ENCODE measurements at places on chromosomes 6 and 20.

DNA sequence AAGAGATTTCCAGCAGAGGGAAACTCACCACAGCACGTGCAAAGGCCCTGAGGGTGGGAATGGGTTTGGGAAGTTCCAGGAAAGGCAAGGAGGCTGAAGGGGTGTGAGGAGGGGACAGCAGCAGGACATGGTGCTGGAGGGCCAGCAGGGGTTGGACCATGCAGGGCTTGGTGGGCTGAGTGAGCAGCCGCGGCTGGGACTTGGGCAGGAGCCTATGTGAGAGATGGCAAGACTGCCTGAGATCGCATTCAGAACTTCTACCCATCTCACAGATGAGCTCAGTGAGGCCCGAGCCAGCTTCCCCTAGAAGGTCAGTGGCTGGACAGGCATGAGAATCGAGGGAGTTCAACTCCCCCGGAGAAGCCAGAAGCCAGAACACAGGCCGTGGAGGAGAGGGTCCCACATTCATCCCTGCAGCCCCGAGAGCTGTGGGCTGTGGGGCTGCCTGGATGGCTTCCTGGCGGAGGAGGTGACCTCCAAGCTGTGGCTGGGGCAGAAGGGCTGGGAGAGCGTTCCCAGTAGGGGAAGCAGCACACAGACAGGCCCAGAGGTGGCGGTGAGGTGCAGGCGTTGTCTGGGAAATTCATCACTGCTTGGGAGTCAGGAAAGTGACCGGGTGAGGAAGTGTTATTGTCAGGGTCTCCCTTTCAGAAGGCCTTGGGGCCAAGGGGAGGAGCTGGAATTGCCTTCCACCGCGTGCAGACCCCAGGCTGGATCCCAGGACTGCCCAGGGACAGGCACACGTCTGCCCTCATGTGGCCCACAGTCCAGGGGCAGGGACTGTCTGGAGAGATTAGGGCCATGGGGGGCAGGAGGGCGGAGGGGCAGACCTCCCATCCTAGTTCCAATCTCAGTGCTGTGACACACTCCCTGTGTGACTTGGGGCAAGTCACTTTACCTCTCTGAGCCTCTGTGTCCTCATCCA is 103.8 kb downstream of the CEBPB start:
- no peak for DNase-seq

GRCh38 chr6:80792151-80792550 is 685.7 kb downstream of the BCKDHB start:
- DNase-seq, result no peak

DNA sequence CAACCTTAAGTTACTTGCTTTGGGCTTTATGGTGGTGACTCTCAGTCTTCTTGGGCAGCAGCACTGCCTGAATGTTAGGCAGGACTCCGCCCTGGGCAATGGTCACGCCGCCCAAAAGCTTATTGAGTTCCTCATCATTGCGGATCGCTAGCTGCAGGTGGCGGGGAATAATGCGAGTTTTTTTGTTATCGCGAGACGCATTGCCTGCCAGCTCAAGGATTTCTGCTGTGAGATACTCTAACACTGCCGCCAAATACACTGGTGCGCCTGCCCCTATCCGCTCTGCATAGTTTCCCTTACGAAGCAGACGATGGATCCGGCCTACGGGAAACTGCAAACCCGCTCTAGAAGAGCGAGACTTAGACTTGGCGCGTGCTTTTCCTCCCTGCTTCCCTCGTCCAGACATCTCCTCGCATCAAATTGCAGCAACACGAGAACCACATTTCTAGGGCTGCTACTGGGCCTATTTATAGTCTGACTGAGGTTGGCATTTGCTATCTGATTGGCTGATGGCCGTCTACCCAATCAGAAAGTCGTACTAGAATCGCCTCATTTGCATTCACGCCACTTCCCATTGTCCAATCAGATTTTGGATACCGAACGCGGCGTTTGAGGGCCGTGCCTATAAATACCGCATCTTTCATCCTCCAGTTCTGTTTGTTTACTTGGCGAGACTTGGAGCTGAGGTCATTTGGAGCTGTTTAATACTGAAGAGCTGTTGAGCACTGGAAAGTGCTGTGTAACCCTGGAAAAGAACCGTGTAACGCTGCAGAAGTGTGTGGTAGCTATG is 28.2 kb upstream of the SLC17A4 start:
- DNase-seq, result no peak

DNA sequence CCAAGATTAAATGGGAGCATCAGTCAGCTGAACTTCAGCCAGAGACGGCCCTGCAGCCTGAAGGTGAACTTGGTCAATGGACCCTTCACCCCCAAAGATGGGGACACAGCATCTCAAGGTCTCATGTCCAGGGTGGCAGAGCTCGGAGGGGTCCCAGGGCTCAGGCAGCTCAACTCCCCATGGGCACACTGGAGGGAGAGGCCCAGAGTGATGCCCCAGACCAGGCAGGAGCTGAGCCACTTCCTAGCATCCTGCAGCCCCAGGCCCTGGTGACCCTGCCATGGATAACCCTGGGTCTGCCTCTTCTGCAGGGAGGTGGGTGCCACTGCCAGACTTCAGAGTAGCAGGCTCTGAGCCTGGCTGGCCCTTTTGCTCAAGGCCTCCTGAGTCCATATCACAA is 27.5 kb upstream of the EMILIN3 start:
- no peak for DNase-seq

DNA sequence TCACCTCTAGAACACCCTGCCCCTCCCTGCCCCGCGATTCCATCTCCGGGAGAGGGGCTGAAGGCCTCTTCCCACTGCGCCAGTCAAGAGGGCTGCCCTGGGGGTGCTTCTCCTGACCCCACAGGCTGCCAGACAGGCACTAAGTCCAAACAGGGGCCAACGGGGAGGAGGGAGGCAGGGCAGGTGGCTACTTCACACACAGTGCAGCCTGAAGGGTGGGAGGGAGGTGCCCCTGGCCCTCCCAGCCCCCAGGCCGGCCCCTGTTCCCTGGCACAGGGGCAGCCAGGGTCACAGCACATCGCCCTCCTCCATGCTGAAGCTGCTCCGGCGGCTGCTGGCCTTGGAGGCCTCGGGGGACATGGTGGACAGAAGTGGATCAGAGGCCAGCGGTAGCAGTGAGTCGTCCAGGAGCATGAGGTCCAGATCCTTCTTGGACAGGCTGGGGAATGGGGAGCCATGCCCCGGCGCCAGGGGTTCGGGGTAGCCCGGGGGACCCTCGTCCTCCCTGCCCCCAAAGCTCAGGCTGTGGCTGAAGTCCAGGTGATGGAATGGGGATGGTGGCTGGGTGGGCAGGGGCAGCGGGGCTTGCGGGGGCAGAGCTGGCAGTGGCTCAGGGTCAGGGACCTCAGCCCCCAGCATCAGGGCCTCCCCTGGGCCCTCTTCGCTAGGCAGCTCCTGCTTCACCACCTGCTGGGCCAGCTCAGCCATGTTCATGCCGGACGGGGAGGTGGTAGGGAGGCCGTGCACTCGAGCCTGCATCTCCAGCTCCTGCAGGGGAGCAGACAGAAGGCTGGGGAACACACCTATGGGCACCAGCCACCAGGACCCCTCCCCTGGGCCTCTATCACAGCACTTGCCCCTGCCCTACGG is 46.3 kb downstream of the MDFI start:
- DNase-seq, result no peak

GRCh38 chr6:21694168-21694567 is 100.6 kb downstream of the SOX4 start:
- no peak for DNase-seq

- DNase-seq, result no peak
These were observed 51.4 kb downstream of the ZBTB9 start for GRCh38 chr6:33505548-33506370.

DNA sequence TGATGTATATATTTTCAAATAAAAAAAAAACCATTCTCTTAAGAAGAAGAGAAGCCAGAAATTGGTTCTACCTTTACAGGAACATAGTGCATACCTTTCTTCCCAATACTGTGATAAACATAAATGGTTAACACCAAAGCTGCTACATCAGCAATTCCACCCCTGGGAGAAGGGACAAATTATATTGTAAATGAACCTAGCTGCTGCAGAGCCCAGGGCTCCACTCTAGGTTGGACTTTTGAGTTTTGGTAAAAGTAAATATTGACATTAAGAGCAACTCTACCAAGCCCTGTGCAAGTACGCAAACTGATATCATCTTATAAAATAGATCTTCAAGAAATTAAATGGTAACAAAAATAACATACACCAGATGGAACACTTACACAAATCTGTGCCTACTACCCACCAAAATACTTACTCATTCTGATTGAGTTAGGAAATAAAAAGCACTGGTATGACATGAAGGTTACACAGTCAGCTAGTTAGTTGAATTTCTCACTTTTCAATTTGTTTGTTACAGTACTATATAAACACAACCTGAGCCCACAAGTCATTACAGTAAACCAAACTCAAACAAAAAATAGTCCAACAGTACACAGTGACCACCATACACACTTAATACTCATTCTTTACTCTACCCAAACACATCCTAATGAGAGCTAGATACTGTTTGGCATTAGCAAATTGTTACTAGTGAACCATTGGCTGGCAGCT is 223.3 kb upstream of the HEY2 start:
- no peak for DNase-seq

DNA sequence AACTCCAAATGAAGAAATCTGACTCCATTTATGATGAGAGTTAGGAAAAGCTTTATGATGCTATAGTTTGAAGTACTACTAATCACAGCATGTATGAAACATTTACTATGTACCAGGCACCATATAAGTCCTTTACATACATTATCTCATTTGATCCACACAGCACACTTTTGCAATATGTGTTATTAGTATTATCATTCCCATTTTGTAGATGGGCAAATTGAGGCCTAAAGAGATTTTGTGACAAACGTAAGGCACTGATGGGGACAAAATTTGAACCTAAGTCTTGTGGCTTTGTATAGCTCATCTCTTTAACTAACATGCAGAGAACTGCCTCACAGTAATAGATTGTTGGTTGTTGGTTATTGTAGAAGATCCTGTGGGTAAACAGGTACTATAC is 14.2 kb upstream of the TNFRSF21 start:
- no peak for DNase-seq

DNA sequence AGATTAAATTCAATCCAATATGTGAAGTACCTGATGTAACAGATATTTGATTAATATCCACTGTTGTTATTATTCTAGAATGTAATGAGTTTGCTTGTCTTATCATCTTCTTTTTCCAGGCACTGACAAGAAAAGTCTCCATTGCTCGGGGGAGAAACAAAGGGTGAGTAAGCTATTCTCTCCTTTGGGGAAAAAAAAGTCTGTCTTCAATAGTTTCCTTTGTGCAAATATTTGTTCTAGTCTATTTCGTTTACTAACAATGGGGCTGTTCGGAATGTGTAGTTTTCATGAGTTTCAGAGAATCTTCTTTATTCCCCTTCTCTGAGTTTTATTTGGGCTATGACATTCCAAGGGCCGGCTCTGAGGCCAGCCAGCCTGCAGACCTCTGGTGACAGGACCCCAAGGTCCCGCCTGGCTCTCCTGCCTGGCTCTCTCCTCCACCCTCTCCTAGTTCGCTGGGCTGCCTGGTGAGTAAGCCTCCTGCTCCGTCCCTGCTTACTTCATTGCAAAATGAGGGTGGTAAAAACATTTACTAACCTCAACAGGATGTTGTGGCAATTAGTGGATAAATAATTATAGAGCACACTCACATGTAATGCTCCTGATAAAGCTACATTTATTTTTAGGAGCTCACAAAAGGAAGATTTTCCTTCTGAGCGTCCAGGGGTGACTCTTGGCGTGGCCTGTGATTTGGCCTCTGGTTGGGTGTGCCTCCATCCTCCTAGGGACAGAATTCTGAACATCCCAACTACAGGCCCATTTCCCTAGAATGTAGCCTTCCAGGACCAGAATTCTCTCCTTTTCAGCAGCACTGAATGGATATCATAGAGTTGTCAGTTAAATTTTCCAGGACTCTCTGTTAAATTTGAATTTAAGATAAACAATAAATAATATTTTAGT is 43.1 kb upstream of the SNX9 start:
- no peak for DNase-seq

- DNase-seq, result no peak
These were observed 31.7 kb downstream of the SLC35A1 start for GRCh38 chr6:87504441-87504840.

DNA sequence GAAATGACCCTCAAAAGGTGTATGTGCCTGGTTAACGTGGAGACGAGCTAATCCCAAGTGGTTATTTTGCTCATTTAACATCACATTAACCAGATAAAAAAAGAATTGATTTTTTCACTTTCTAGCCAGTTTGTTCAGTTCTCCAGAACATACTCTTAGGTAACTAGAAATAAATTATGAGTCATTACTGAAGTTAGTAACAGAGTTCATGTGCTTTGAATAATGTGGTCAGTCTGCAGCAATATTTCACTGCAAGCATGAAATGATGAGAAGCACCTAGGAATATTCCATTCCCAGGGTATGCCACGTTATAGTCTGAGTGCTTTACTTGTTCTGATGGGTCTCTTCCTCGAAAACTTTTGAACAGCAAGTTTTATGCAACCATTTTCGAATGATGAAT is 138.3 kb upstream of the INSM1 start:
- no peak for DNase-seq

DNA sequence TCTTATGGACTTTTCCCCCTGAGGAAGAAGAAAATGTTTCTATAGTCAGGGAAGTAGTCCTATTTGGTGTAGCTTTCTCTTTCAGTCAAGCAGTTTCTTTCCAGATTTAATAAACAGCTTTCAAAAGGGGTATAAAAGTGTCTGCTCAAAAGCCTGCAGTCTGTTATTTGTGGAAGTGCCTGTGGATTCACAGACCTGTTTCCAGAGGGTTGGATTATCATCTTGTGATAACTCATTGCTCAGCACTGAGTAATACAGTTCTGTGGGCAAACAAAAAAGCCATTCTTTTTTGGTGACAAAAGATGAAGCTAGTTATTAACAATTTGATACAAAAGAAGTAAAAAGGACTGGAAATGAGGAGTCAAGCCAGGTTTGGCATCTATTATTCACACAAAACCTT is 358.2 kb upstream of the ID4 start:
- no peak for DNase-seq

DNA sequence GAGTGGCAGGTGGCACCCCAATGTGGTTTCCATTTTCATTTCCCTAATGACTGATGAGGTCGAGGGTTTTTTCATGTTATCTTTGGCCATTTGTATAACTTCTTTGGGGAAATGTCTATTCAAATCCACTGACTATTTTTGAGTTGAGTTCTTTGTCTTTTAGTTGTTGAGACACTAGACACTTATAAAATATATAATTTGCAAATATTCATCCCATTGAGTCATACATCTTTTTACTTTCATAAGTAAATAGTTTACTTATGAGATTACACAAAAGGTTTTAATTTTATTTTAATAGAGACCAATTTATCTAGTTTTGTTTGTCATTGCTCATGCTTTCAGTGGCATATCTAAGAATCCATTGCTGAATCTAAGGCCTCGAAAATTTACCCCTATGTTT is 49.5 kb downstream of the THBS2 start:
- no peak for DNase-seq

DNA sequence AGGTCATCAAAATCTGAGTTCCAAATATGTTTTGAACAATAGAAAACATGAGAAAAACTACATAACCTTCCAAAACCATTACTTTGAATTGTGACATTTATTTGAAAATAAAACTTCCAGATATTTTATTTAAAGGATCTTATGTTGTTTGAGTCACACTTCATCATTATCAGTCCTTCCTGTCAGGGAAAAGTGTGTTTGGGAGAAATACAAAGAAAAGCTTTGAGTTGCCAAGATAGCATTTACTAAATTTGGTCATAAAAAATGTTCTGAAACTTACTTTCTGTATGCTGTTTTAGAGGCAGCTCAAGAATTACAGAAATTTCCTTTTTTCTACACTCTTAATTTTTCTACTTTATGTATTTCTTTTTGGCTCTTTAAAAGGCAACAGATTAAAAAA is 208.2 kb upstream of the RIN2 start:
- no peak for DNase-seq

GRCh38 chr6:56923565-56923964 is 31.3 kb upstream of the BEND6 start:
- DNase-seq, result no peak

All from NCI-H748 treated with DMSO at 0.1 percent for 48 hours (cell line).